ENCODE measurements at places on chromosomes 7 and 10. TPM values are rescaled to one million over a fixed set of nuclear protein-coding genes. Genes with fewer than 3 reads are reported as not detected.

- DNase-seq, result no peak
These were observed 9.5 kb upstream of the SMARCD3 start for GRCh38 chr7:151257990-151258389.

DNA sequence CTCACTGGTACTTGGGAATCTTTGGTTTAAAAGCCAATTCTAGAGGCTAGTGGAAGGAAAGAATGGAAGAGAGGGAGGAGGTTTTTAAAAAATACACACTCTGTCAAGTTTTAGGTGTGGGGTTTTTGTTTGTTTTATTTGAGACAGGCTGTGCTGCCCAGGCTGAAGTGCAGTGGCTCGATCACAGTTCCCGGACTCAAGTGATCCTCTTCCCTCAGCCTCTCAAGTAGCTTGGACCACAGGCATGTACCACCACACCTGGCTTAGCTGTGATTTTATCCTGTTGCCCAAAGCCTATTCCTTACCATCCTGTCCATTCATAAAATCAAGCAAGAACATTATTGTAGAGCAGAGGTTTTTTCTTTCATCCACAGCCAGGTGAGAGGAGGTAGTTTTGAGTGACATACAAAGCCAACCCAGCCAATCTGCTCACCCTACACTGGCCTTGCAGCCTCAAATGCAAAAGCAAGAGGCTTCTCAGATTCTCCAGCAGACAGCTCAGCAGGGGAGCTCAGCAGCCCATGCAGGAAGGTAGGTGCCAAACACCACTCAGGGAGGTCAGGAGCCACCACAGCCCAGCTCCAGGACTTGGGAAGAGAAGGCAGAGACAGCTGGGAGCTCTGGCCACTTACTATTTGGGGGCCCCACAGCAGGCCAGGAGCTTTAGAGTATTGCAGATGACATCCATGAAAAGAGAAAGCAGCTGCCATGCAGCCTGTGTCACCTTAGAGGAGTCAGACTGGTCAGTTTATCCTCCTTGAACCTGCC is 65.8 kb downstream of the TMEM209 start:
- no peak for DNase-seq

DNA sequence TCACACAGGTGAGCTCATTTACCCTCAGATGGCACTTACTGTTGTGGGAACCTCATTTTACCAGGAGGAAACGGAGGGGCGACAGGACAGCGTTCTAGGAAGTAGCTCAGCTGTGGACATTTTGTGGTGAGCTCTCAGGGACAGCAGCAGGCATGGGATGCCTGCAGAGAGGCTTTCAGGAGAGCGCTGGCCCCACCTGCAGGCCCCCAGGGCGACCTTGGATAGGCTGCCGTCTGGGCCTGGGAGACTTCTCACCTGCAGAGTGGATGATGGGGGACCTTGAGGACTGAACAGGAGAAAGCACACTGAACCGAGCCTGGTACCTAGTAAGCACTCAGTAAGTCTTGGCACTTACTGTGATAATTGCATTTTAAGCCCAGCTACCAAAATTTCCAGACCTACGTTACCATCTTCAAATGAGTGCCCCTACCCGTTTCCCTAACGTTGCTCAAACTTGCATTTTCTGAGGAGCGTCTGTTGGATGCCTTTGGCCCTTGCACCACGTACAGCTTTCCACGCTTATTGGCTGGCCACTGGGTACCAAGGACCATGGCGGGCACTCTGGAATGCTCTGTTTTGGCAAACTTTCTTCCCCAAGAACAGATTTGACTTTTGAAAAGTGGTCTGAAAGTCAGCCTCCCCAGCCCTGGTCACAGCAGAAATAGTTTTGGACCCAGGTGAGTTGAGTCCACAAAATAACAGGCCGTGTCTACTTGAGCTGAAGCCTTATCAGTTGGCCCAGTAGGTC is 223.4 kb downstream of the EBF3 start:
- DNase-seq, result no peak

DNA sequence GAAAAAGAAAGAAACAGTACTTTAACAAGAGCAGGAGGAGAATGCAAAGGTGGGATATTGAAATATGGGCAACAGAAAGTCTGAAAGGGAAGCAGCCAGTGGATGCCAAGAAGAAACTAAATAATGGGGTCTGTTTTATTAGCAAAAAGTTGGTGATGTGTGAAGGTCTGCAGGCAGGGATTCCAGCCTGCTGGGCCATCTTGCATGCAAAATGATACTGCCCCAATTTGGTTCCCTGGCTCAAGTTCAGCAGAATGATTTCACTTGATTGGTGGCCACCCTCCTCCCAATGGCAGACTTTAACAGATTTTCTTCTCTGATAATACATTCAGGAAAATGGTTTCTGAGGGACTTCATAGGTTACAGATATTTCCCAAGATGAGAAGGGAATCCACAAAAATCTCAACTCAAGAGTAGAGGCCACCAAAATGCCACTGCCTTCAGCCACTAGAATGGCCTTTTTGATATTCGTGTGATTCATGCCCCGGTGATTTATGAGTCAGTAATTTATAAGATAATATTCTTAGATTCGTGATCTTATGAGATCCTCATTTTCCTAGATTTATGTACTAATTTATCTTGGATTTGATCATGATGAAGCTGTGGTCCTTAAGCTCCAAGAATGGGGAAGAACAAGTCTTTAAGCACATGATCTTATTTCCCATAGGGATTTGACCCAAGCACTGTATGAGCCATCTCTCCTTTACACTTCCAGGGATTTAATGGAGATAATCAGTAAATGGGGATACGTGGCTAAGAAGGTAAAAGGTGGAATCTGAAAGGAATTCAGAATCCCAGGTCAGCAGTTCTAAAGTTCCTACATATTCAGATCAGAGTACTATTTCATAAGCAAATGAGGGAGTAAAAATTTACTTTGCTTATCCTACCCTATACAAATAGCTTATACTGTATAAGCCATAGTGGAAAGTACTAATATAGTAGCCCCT is 32.3 kb upstream of the ADD3 start:
- no peak for DNase-seq

- DNase-seq, result peak; percentile 39
These were observed 37.0 kb downstream of the RBM20 start for GRCh38 chr10:110681023-110681681.

DNA sequence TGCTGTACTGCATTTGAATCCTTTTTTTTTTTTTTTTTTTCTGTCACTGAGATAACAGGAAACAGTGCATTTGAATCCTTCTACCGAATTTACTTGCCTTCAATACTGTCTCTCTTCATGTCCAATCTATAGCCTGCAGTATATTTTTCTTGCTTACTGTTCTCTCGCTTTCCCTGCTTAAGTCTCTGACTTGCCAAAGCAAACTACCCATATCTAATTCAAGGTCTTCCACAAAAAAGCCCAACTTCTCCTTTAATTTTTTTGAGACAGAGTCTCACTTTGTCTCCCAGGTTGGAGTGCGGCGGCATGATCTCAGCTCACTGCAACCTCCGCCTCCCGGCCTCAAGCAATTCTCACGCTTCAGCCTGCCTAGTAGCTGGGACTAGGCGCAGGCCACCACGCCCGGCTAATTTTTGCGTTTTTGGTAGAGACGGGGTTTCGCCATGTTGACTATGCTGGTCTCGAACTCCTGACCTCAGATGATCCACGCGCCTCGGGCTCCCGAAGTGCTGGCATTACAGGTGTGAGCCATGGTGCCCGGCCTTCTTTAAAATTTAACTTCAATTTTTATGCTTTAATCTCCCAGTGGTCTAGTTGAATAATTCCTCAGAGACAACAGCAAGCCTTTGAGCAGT is 882 bp downstream of the PDCD11 start:
- no peak for DNase-seq

GRCh38 chr7:55409482-55410225 is 44.5 kb downstream of the LANCL2 start:
- peak; percentile 76 for DNase-seq

DNA sequence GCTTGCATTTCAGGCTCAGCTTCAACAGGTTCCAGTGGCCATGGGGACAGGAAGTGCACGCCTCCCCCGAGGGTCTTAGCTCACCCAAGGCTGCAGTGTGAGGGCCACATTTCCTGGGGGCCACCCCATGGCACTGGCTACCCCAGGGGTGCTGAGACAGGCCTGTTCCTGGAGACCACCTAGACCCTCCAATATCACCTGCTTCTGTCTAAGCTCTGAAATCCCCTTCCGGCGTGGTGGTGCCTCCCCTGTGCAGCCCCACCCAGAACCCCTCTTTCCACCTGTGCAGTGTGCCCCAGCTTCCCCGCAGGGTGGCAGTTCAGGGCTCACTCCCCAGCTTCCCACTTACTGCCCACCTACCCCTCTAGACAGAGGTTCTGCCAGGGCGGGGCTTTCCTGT is 83.1 kb downstream of the ADARB2 start:
- DNase-seq, result no peak

GRCh38 chr7:112405286-112405685 is 45.0 kb upstream of the IFRD1 start:
- DNase-seq, result no peak

GRCh38 chr7:1248143-1248915 is 15.7 kb downstream of the UNCX start:
- DNase-seq, result no peak

DNA sequence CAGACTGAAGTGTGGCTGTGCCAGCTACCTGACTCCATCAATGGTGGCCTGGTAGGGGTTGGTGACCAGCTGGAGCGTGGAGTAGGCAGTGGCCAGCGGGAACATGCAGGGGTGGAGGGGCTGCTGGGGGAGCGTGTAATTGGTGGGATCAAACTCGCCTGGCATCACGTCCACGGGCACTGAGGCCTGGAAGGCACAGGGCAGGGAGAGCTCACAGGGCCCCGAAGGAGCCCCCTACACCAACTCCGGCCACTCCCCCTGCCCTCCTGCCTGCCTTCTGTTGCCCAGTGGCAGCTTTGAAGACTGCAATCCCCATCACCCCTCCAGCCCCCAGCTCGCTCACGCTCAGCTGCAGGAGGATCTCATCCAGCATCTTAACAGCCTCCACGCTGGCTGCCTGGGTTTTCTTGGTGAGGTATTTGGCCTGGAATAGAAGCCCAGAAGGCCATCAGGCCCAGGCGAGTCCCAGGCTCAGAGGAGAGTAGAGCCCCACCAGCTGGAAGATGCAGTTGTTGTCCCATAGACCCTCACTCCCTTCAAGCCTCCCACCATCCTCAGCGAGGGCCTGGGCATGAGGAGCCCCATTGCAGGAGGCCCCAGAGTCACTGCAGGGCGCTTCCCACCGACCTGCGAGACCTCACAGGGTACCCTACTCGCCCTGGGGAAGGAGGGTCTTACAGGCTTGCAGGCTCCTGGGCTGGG is 7.1 kb downstream of the POLD2 start:
- DNase-seq, result no peak

DNA sequence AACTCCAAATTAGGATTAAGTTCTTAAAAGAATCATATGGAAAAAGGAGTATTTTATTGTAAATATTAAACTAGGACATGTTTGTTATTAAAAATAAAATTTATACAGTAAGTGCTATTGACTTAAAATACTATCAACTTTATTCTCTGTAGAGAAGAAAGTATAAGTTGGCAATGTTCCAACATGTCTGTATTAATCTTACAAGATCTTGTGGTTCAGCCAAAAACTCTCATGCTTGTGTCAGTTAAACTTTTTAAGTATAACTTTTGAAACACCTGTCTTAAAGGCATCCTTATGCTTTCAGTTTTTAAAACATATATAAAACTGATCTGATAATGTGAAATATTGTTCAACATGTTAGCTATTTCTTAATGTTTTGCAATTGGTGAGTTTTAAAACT is 160.7 kb downstream of the ZEB1 start:
- DNase-seq, result no peak

DNA sequence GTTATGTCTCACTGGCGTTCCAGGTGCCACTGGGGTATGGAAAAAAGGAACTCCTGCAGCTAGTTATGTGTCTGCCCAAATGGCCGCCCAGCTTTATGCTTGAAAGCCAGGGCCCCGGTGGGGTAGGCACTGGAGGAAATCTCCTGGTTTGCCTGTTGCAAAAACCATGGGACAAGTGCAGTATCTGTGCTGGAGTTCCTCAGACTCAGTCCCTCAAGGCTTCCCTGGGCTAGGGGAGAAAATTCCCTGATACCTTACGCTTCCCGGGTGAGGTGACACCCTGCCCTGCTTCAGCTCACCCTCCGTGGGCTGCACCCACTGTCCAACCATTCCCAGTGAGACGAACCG is 90.3 kb upstream of the CDK6 start:
- DNase-seq, result no peak

GRCh38 chr7:117014673-117015133 is 61.4 kb downstream of the ST7 start:
- DNase-seq, result peak; percentile 63

- DNase-seq, result no peak
These were observed 47.0 kb downstream of the SPAM1 start for GRCh38 chr7:123972045-123972444.

GRCh38 chr7:7323352-7323751 is 141.0 kb downstream of the C1GALT1 start:
- DNase-seq, result no peak

DNA sequence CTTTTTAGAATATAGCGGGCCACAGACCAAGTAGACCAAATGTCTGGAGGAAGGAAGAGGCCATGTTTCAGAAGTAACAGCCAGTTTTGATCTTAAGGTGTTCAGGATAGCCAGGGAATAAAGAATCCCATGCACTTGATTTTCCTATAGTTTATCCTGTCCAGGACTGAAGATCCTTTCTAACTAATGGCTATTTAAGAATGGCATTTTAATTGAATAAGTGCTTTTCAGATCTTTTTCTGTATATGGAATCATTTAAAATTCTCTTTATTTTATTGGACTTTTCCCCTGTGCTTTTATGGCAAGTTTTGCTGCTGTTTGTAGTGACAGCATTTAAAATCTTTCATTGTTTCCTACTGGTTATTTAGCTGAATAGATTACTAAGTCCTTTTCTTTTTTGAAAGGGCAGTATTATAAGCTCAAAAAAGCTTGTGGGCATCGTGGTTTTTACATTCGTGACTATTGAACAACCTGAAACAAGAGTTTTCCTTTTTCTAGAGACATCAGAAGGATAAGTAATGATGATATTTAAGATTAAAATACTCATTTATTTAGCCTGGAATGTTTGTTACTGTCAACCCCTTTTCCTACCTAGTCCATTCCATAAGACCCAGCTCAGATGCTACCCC is 2.4 kb downstream of the INPP5F start:
- no peak for DNase-seq

- DNase-seq, result no peak
These were observed 95.2 kb downstream of the PHTF2 start for GRCh38 chr7:77893813-77894212.

The SYT15 gene
- total RNA-seq, result 0.17 TPM

The SUN3 gene
- 1.1 TPM for total RNA-seq

The GIGYF1 gene
- 4.1 TPM for total RNA-seq

The HERPUD2 gene
- 19.2 TPM for total RNA-seq

The NODAL gene
- not detected for total RNA-seq

The CFAP46 gene
- 4.8 TPM for total RNA-seq

The VWA2 gene
- total RNA-seq, result not detected

The GATA3 gene
- total RNA-seq, result 0.21 TPM

The PPP1R17 gene
- not detected for total RNA-seq

Data from H4 (cell line).